Foreskin fibroblast (primary cell): ENCODE measurements at places on chromosomes 1 and 21.
A peak's percentile ranks its signal among the peaks of the same experiment; 100 is the strongest.

GRCh38 chr1:180269645-180270529 lies 39.8 kb downstream of the LHX4 start:
- no peak for DNase-seq

DNA sequence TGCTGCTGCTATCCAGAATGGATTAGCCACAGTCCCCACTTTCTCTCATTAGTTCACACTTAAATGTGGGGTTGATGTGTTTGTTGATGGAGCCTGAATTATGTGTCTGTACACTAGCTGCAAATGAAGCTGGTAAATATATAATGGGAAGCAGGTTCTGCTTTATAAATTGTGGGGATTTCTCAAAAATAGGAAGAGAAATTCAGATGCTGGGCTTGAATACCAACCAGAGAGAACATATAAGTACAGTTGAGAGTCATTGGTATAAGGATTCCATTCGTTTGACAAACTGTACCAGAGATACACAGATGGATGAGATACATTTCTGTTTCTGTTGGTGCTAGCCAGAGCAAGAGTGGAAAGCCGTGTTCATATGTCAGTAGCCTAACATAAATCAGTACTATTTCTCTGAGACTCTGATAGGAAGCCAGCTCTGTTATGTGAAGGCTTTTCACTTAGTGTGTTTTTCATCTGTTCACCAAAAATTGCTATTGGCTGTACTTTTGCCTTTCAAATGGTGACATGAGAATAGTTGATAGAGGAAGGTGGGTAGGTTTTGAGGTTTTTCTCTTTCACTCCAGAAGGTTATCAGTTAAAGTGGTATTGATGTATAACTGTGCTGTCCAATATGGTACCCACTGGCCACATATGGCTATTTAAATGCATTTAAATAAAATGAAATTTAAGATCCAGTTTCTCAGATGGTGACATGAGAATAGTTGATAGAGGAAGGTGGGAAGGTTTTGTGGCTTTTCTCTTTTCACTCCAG lies 15.6 kb downstream of the SMG7 start:
- DNase-seq: no peak

GRCh38 chr1:78044796-78045562 lies 787 bp upstream of the GIPC2 start:
- no peak for DNase-seq

DNA sequence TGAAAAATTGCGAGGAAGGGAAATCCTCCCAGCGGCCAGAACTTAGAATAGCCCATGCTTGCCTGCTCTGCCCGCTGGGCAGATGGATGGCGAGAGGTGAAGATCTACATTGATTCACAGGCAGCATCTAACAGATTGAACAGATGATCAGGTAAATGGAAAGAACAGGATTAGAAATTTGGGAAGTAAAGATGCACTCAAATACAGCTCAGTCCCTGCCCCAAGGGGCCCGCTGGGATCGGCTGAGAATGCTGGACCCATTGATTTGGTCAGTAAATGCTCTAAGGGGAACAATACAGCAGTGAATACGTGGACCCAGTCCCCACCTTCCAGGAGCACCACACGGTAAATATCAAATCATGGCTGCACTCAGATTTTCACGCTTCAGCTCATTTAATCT lies 248.2 kb downstream of the MATN1 start:
- no peak for DNase-seq

GRCh38 chr21:38993561-38993960 lies 187.8 kb downstream of the ETS2 start:
- peak; percentile 86 for DNase-seq

GRCh38 chr1:15290382-15290781 lies 43.4 kb downstream of the FHAD1 start:
- no peak for DNase-seq

DNA sequence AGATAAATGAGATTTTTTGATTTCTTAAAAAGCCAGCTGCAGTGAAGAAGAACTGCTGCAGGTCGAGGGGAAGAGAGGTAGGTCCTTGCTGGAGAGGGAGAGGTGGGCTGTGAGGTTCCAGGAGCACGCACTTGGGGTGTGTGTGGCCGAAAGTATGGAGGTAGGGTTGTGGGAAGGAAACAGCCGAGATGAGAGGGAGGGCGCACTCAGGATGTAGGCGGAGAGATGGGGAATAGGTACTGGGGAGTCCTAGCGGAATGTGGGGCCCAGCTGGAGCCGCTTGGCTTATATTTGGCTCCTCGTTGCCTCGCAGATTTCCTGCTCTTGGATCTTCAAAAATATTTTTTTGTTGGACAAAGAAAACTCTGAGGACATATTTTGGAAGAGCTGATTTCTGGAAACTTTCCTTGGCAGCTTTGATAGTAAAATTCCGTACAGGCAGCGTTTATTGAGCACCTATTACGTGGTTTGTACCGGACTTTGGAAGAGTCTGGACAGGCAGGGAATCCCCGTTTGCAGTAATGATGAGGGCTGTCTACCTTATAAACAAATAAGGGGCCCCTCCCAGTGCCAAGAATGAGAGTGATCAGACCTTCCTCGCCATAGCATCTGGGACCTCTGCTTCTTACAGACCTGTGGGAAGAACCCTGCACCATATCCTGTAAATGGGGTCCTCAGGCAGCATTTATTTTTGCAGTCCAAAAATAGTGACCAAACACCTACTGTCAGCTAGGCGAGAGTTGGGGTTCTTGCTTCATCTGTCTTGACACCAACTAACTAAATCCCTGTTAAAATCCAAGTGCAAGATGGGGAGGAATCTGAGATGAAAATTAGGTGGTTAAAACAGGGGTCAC lies 1.5 kb downstream of the LRRC8D start:
- no peak for DNase-seq

- no peak for DNase-seq
Measured at GRCh38 chr1:214216779-214217178, 64.2 kb upstream of the SMYD2 start.

DNA sequence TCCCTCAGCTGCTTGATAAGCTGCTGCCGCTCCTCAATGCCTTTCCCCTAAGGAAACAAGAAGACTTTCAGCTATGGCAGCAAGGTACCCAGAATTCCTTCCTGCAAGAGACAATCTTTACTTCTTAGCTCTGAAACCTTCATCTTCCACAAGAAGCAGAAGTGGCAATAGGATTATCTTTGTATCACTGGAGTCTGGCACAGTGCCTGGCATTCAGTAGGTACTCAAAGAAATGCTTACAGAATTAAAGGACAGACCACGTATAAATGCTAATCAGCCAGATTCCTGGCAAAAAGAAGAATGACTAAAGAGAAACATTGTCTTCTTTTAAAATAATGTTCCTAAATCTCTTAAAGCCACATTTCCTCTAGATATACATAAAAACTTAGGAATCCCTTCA lies 43.7 kb downstream of the SLC27A3 start:
- DNase-seq: no peak

GRCh38 chr1:32701421-32701911 lies 1.1 kb downstream of the SYNC start:
- peak; percentile 51 for DNase-seq

- DNase-seq: no peak
Measured at GRCh38 chr1:42163536-42164503, 725 bp downstream of the GUCA2A start.

- DNase-seq: no peak
Measured at GRCh38 chr1:229461032-229461668, 27.3 kb upstream of the ACTA1 start.

DNA sequence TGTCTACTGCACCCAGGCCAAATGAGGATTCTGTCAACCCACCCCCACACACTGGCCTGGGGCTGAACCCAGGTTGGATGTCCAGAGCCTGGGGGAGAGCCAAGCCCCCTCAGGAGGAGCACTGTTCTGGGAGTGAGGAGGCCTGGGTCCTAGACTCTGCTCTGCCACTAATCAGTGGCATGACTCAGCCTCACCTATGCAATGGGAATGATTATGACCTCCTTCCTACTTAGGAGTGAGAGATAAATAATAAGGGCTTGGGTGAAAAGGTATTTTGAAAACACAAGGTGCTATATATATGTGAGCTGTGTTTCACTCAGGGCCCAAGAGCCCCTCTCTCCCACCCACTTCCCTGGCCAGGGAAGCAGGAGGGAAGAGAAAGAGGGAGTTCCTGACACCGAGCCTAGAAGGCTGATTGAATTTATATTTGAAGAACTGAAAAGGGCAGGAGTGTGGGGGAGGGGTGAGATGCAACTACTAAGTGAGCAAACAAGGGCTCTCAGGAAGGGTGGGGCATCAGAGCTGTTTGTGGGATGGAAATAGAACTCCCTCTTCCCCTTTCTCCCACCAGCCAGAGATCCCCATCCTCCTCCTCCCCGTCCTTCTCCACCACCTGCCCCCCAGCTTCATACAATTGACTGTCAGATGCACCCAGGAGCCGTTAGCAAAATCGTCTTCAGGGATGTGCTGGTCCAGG lies 8.2 kb downstream of the IGSF9 start:
- DNase-seq: no peak

GRCh38 chr1:5962265-5963105 lies 29.7 kb downstream of the NPHP4 start:
- no peak for DNase-seq

DNA sequence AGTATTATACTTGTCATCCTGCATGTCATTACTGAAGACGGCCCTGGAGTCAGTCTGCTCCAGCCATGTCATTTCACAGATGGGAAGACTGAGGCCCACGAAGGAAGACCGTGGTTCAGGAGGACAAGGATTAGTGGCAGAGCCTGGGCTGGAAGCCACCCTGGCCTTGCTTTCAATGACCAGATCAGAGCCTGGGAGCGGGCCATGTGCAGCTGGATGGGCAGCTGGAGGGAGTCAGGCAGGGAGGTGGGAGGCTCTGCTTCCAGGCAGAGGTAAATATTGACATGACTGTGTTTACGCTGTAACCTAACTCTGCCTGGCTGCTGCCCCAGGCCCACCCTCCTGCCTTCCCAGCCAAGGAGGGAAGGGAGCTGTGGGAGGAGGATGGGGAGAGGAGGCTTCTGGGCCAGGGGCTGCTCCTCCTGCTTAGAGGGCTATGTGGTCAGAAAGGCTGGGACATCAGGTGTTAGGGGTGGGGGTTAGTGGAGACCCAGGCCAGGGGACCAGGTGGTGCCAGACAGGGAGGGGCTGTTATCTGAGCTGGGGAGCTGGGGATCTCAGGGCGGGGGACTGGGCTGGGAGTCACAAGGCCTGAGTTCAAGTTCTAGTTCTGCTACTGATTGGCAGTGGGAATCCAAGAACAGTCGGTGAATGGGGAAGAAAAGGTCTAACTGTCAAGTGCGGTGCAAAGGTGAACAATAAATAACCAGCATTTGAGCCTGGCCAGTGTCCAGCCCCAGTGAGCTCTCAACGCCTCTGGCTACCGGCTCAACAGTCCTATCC lies 48.5 kb upstream of the ECE1 start:
- DNase-seq: no peak

DNA sequence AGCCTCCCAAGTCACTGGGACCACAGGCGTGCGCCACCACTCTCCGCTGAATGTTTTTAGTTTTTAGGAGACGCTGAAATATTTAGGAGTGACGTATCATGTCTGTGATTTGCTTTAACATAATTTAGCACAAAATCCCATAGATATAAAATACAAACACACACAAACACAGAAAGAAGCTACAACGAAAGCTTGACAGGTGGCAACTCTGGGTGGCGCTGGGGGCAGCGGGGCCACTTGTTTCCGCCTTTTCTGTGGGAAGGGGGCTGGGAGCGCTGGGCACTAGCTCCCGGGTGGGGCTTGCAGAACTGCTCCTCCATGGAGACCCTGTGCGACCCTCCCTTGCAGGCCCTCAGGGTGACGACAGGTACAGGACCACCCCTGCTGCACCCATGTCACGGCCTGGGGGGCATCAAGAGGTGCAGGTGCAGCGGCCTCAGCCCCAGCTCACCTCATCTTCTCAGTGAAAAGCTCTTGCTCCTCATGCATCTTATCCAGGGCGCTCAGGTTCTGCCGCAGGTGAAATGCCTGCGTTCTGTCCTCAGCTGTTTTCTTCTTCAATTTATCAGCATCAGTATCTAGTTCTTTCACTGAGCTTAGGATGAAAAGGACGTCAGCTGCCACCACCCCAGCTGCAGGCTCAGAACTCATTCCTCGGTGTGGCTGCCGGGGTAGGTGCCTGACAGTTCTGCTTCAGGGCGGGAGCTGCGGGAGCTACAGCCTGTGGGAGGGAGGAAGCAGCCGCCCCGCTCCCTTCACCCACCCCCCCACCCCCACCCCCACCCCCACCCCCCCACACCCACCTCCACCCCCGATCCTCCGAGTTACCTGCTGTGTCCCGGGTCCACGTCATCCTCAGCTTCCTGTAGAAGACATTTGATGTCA lies 15.3 kb downstream of the CFAP74 start:
- DNase-seq: no peak

- no peak for DNase-seq
Measured at GRCh38 chr1:22375601-22376000, 76.0 kb upstream of the ZBTB40 start.

GRCh38 chr1:23670709-23671108 lies 20.9 kb upstream of the RPL11 start:
- DNase-seq: no peak

DNA sequence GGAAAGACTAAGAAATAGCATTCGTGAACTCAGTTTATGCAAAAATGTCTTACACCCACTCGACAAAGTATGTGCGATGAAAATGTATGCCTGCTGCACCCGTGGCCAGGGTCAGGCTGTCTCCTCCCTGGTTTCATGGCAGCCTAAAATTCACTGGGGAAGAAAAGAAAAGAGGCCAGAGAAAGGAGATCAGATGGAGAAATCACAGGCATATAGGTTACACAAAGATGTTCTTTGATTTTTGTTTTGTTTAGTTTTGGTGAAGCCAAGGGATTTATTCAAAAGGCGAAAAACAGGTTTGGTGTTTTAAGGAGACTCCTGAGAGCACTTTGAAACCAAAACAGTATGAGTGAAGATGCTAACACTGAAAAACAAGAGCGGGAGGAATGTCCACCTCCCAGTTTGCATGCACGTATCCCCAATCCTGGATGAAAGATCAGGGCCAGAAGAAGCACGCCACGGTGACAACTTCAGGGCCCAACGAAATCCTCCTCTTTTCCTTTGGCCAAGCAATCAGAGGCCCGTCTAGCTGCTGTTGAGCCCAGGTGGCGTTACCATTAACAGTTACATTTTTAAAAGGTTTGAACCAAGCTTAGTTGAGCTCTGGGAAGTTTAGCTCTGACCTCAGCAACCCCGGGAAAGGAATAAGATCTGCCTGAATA lies 992 bp upstream of the SSX2IP start:
- DNase-seq: no peak

- DNase-seq: no peak
Measured at GRCh38 chr21:33234635-33235520, 5.1 kb downstream of the IFNAR2 start.

GRCh38 chr1:85128316-85128715 lies 72.5 kb downstream of the SYDE2 start:
- peak; percentile 30 for DNase-seq

GRCh38 chr1:229127301-229127700 lies 143.6 kb upstream of the RAB4A start:
- no peak for DNase-seq

- no peak for DNase-seq
Measured at GRCh38 chr1:12760256-12760795, 13.2 kb upstream of the PRAMEF12 start.

- no peak for DNase-seq
Measured at GRCh38 chr21:38205940-38206339, 50.9 kb upstream of the KCNJ15 start.

GRCh38 chr1:12462586-12462985 lies 155.4 kb downstream of the DHRS3 start:
- no peak for DNase-seq

- no peak for DNase-seq
Measured at GRCh38 chr1:61904354-61904753, 162.1 kb downstream of the PATJ start.
